ENCODE measurements at places on chromosomes 16 and 17.

GRCh38 chr17:29376667-29377270 lies 13.4 kb upstream of the TAOK1 start:
- DNase-seq = no peak

GRCh38 chr16:5430598-5430997 lies 333.0 kb upstream of the EEF2KMT start:
- no peak for DNase-seq

- DNase-seq = no peak
Measured at GRCh38 chr17:50261051-50261915, 13.0 kb upstream of the TMEM92 start.

GRCh38 chr16:70254180-70254964 lies 2.6 kb upstream of the EXOSC6 start:
- no peak for DNase-seq

GRCh38 chr17:2337544-2338314 lies 428 bp downstream of the SGSM2 start:
- DNase-seq = peak; percentile 36

DNA sequence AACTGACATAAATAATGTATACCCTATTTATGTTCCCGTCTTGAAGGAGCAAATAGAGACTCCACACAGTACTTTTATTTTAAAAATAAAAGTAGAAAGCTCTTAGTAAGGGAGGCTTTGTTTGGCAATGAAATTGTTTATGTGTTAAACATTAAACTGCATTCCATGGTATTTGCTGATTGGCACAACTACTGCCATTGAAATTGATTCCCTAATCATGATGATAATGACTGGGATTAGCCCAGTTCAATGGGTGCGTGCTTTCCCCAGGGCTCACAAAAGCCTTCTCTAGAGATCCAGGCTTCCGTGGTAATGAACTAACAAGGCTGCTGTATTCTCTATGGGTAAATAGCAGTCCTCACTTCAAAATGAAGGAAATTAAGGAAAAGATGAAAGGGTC lies 67.5 kb downstream of the GPRC5B start:
- no peak for DNase-seq

GRCh38 chr17:50972577-50972976 lies 106.4 kb upstream of the TOB1 start:
- no peak for DNase-seq
